ENCODE measurements at places on chromosomes 16 and 17.

DNA sequence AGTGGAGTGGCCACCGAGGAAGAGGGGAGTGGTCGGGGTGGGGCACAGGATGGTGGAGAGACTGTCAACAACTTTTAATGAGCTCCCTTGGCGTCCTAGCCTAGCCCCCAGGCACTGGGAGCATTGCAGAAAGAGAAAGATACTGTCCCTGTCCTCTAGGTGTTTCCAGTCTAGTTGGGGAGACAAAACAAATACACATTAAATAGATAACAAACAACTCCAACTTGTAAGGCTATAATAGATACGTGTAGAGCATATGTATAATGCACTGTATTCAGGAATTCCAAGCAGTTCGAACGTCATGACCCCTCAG, 435 bp upstream of the UBE2O start:
- no peak for ATAC-seq

DNA sequence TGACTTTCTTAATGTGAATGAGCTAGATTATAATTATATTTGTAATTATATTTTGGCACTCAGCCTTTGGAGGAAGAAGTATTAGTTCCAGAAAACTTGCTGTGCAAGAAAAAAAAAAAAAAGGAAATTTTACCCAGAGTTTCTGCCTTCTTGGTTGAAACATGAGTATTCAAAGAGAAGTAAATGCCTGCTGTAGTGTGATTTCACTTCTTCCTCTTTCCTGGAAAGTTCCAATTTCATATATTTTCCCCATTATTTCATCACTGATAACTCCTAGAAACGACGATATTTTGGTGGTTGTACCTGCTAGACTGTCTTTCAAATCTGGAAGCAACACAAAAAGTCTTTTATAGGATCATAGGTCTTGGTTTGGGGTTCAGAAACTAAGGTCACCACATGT, 20.4 kb upstream of the MPHOSPH6 start:
- ATAC-seq: no peak

GRCh38 chr17:50904518-50905459, 38.6 kb upstream of the TOB1 start:
- ATAC-seq: no peak

- no peak for ATAC-seq
Observed at GRCh38 chr17:41475421-41475820, 5.5 kb downstream of the KRT35 start.

DNA sequence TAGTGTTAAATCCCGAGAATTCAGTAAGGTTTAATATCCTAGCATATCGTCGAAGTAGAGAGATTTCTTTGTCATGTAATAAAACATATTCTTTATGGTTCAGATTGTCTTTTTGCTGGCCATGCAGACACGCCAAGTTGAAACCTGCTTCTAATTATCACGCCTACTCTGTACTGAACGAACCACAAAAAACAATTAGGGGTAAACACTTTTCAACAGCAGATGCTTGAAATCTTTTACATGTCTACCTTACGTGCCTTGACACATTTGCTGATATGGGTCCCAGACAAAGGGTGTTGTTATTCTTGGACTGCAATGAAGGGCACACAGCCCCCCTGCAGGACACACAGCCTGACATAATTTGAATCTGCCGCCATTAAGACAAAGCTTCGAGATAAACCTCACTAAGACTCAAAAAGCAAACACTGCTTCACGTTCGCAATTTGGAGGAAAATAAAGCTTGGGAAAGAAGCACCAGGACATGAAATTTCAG, 13.3 kb downstream of the WIPI1 start:
- no peak for ATAC-seq

DNA sequence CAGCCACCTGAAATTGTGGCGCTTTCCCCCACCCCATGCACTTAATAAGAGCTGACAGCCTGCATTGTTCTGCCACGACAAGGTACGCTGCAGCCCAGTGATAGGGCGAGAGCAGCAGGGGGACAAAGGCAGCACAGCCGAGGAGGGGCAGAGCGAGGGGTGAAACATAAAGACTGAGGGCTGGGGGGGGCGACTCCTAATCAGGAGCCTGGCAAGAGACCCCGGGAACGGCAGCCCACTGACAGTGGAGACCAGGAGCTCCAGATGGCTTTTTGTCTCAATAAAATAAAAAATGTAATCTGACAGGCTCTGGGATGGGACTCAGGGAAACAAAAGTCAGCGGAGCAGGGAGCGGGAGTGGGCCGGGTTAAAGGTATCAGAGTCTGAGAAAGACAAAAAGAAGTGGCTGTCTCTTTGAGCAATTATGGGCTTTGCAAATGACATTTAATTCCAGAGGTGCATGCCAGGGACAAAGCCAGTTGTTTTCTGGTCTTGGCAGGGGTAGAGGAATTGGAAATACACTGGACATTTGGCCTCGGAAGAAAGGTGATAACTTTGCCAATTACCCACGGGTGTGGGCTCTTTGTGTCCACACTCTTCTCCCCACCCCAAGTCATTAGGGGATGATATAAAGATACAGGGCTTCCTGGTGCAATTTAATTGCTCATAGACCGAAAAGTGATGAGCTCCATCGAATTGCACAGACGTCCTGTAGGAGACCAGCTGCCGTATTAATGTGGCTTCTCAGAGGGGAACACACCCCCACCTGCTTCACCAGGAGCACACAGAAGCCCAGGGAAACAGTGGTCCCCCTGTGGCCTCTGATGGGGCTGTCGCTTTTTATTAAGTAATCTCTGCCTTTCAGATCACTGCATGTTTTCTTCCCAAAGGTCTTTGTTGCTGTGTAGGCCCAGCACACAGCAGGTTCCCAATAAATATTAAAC, 17.6 kb upstream of the CCDC182 start:
- peak; percentile 67 for ATAC-seq

- no peak for ATAC-seq
Observed at GRCh38 chr17:27596096-27596495, 34.9 kb upstream of the LGALS9 start.
